Left renal pelvis (tissue), 4 donors: ENCODE measurements at places on chromosomes 16 and 17.

- DNase-seq: no peak
Measured at GRCh38 chr17:74280093-74280513, 6.1 kb downstream of the DNAI2 start.

GRCh38 chr17:74339537-74340195 lies 13.6 kb downstream of the KIF19 start:
- DNase-seq: no peak

DNA sequence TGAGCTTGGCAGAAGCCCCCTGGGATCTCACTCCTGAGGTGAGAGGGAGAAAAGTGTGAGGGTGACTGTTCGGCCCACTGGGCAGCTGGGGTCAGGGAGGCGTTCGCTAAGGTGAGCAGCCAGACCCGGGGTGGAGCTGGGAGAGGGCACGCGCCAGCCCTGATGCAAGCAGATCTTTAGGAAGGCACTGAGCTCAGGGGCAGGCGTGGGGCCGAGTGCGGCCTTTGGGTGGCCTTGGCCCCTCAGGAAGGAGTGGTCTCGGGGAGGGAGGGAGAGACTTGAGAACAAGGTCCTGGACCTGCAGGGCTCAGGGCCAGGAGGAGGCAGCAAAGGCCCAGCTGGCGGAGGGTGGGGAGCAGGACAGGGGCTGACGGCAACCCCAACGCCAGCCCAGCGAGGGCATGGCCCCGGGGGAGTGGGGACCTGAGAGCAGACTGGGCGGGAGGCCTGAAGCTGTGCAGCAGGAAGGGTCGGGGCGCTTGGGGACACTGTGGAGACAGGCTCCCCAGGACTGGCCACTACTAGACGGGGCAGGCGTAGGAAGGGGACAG lies 14.5 kb upstream of the WDR45B start:
- no peak for DNase-seq

DNA sequence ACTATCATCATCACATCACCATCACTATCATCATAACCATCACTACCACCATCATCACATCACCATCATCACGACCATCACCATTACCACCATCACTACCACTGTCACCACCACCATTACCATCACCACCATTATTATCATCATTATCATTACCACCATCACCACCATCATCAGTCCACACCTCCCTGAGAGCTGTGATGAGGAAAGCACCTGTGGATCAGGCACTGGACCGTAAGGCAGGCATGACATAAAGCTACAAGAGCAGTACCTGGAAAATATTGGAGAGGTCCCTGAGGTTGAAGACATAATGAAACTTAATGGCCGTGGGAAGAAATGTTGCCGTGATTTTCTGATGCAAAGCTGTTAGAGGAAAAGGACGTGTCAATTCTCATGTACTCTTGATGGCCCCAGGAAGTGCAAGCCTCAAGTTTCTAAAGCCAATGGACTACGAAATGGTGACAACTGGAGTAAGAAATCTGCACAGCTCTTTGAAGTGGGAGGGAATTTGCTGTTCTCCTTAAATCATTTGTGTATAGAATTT lies 98.4 kb downstream of the DNAH17 start:
- DNase-seq: no peak

DNA sequence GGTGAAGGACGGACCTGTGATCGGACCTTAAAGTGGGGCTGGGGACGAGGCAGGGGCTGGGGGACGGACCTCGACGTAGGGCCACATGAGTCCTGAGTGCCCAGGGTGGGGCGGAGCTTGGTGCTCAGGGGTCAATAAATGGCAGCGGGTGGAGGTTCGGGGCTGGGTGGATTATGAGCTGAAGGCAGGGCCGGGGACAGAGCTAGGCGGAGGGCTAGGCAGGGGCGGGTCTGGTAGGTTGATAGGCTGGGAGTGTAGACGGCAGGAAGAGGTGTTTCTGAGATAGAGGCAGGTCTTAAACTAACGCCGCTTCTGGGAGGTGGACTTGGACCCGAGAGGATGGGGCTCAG lies 733 bp downstream of the CHRNB1 start:
- no peak for DNase-seq

DNA sequence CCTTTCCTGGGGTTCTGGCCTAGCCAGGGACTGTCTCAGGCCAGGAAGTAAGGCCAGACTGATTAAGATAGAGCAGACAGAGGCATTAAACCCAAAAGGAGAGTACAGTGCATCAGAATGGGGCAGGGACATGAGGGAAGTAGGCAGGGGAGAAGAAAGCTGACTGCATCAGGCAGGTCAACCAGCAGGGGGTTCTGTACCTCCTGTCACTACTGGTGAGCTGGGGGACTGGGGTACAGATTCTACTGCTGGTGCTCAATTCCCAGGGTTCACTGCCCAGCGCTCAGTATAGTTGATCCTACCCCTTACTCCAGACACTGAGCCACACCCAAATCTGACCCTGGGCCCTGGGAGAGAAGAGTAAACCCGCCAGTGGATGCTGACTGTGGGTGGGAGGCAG lies 12.9 kb upstream of the MTMR4 start:
- no peak for DNase-seq

- no peak for DNase-seq
Measured at GRCh38 chr17:43659823-43660617, 1.7 kb downstream of the MEOX1 start.

DNA sequence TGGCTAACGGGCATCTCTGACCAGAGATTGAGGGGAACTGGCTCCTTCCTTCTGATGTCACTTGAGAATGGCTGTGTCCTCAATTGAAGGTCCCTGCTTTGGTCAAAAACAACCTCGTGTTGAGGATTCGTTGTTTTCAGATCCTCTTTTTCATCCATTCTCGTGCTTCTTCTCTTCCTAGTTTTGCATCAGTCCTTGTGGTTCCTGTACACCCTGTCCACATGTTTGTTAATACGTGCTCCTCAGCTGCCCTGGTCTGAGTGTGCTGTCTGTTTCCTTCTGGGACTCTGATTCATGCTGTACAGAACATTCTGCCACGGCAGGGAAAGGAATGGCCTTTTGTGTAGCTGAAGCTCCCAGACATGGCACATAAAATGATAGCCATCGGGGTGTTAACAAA lies 863.2 kb upstream of the GOT2 start:
- no peak for DNase-seq

- no peak for DNase-seq
Measured at GRCh38 chr17:4304417-4305027, 40.7 kb upstream of the ANKFY1 start.

DNA sequence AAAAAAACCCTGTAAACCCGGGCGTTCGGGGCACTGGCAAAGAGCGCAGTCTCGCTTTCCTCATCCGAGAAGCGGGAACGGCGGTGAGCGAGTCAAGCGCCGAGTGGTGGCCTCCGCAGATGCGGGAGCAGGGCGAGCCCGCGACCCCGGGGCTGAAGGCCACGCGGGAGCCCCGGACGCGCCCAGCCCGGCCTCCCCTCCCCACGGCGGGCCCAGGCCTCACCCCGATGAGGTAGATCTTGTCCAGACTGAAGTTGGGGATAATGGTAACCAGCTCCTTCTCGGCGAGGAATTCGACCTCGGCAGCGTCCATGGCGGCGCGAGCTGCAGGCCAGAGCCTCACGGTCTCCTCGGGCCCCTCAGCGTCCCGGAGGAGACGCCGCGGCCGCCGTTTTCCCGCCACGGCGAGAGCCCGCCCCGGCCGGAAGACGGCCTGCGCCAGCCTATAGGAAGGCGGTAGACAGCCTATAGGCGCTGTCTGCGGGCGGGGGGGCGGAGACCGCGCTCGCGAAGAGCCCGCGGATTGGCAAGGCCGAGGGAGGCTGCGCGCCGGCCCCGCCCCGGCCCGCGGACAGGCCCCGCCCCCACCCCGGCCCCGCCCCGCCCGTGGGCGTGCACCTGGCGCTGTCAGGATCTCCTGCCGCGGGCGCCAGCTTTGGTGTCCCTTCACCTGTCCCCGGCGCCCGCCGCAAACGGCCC lies at the start of gene GINS2:
Gene GINS2, minus strand, starts transcription at position 369 of the 699 bp plus-strand sequence. Its CDS starts 56 bp downstream, at position 313.
- DNase-seq: peak; percentile 73

- no peak for DNase-seq
Measured at GRCh38 chr17:1179818-1180742, at the start of gene ABR. Gene ABR, minus strand, starts transcription at chr17:1179981. Its CDS starts 254 bp downstream, at chr17:1179727.

DNA sequence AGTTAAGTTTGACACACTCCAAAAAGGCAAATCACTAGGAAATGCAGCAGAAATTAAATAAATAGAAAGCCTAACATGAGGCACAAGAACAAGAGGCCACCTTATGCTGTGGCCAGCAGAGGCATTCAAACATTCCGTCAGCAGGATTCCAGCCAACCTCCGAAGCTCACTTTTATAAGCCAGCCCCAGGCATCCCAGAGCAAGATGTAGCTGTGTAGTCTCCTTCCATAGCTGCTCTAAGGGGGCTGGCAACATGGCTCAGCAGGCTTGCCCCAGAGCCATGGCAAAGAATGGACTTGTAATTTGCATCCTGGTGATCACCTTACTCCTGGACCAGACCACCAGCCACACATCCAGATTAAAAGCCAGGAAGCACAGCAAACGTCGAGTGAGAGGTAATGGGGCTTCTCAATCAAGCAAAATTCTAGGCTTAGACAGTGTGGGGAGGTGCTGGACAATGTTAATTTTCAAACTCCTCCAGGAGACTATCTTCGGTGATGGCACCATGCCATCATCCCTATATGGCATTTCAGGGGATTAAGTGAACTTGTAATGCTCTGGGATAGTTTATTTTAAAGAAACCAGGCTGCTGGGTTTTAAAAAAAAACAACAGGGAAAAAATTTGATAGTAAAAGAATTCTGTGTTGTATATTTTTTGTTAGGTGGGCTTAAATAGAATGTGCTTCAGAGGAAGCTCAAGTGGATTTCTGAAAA lies at the start of gene CLEC3A:
Gene CLEC3A, plus strand, starts transcription at position 202 of the 714 bp plus-strand sequence. Its CDS starts 79 bp downstream, at position 281.
- DNase-seq: no peak

DNA sequence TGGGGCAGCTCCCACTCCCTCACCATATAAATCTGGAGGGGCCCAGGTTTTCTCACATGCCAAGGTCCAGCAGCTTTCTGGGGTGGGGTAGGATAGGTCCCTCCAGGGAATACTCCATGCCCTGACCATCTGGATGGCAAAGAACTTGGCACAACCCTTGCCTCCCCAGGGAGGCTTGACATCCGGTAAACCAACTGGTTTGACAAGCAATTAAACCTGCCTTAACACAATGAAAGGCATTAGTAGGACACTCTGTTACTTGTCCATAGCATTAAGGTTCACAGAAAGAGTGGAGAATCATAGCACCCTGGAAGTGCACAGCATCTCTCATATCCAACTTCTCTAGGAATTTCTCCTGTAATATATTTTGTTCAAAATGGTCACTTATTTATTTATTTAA lies 63.9 kb upstream of the MAF start:
- no peak for DNase-seq

DNA sequence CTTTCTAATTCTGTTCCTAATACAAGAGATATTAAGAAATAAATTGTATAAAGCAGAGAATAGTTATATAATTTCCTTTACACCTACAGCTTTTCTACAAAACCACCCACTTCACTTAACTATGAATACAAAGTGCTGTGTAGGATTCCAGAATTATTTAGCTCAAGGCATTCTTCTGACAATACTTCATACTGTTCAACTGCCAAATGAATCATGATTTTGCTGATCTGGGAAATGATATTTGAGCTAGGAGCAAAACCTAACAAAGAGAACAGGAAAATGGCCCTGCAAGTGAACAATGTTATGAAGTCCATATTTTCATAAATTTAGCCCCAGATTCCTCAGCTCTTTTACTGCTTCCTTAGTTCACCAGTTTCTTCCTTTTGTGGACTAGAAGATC lies 12.9 kb downstream of the BBS2 start:
- DNase-seq: no peak

DNA sequence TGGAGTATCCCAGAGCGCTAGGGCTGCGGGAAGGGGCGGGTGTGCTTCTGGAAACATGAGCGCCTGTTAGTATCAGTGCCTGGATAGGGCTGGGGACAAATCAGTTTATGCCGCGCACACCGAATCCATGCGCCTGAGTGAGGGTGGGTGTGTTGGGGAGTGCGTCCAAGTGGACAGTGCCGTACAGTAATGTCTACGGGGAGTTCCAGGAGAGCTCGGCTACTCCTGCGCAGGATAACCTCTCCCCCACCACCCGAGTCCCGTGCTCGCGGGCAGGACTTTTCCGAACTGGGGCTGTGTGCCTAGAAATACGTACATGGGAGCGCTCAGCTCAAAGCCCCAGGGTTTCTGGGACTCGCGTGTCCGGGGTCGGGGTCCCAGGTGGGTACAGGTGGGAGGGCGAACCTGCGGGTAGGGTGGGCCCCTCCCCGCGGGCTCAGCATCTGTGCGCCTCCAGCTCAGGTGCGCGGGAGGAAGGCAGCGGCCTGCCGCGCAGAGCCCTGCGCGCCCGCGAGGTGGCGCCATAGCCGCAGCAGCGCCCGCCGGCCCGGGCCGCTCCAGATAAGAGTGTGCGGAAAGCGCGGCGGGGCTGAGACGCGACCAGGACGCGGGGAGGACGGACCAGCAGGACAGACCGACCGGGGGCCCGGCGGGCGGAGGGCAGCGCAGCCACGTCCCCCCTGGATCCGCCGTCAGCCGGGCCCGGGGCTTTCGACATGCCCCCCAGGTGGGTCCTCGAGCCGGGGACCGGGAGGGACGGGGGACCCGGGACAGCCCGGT lies at the start of gene HIC1:
Gene HIC1, plus strand, starts transcription at position 592 of the 780 bp plus-strand sequence. CDS start 1,588 bp downstream, outside the sequence.
- no peak for DNase-seq

- DNase-seq: peak; percentile 24
Measured at GRCh38 chr17:6374761-6375312, 60.1 kb downstream of the AIPL1 start.

- no peak for DNase-seq
Measured at GRCh38 chr16:10323528-10323869, 62.4 kb upstream of the ATF7IP2 start.

DNA sequence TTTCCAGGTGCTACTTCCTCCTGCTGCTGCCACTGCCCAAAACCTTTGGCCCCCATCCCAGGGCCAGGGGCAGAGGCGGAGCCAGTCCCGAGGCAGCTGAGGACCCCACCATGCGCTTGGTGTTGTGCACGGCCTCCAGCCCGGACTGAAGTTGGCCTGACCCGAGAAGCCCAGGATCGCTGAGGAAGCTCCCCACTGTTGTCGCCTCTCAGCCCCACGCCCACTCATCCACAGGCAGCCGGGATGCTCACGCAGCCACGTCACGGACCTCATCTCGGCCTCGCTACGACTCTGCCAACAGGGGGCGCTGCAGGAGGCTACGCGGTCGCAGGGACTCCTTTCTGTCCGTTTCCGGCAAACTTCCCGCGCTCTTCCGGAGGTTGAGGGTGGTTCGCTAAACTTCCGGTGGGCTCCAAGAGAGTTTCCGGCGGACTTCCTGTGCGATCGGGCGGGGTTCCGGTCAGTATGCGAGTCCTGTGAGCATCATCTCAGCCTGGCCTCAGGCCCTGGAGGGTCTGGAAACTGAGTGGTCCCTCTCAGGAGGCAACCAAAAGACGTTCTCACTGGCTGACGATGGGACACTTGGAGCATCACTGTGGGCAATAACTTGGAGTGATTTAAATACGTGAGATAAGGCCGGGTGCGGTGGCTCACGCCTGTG lies 12.4 kb downstream of the ZG16B start:
- no peak for DNase-seq
